ENCODE measurements at places on chromosomes 2 and 18.

DNA sequence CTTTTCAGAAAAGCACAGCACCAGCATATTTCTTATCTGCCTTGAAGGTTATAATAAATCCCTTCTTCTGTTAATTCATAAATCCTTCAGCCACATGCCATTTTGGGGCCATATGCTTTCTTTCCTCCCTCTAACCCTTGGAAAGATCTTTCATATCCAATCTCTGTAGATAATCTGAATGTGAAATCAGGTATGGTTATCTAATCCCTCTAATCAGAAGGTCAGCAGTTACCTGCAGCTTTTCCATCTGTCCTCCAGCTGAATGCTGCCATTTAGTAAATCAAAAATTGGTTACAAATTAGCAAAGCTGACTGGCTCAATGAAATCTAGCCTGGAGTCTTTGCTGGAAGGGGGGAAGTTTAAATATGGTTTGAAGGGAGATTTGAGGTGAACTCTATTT, 230.5 kb downstream of the PIK3C3 start:
- no peak for DNase-seq

GRCh38 chr18:51711298-51711889, 513.9 kb upstream of the MEX3C start:
- no peak for DNase-seq

DNA sequence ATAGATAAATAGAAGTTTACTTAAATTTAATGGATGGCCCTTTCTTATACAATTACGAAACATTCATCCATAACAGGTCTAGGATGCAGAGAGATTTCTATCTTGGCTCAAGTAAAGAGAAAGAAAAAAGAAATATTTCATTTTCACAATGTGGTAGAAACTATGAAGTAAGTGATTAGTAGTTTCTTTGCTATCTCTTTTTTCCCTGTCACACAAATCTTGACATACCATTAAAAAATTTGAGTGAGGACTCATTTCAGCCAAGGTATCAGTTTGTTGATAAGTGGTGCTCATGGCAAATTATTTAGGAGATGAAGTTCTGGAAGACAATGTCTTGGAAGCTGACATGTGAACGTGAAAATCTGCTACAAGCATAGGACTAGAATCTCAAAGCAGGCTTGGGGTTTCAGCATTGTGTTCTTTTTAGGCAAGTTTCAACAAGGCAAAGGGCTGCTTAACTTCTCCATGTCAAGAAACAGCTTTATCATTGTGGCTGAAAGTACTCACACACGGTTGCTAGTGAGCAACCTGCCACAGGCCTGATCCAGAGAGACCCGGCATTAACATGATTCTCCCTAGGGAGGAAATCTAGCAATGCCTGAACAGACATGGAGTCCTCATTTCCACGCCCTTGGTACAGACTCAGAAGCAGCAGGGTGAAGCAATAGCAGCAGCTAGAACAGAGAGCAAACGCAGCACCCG, 414.6 kb downstream of the DLGAP1 start:
- no peak for DNase-seq

DNA sequence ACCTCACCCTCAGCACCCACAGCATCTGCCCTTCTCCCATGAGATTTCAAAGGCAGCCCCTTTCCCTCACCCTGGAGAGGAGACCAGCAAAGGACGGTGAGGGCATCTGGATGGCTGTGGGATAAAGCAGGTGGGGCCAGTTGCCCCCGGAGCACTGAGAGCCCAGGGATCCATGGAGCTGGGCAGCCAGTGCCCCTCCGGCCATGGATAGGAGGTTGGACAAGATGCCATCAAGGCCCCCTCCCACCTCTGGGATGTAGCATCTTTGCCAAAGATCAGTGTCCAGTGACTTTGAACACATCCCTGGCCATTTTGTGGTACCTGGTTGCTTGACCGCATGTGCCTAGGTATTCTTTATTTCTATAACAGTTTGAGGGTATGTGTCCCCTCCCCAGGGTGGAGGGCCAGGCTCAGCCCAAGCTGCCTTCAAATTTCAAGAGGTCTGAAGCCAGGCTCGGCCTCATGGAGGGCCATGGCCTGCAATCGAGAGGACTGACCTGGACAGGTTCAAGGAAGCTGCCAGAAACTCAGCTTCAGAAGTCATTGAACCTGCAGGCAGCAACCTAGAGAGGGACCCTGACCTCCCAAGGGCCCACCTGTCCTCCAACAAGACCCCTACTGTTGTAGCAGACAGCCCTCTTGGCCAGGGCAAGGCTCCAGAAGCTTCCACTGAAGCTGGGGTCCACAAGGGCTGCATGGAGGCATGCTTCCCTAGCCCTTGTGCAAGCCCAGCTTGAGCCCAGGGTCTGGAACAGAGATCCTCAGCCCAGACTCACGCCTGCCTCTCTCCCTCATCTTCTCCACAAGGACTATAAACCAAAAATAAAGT, 55.5 kb upstream of the BIN1 start:
- no peak for DNase-seq

DNA sequence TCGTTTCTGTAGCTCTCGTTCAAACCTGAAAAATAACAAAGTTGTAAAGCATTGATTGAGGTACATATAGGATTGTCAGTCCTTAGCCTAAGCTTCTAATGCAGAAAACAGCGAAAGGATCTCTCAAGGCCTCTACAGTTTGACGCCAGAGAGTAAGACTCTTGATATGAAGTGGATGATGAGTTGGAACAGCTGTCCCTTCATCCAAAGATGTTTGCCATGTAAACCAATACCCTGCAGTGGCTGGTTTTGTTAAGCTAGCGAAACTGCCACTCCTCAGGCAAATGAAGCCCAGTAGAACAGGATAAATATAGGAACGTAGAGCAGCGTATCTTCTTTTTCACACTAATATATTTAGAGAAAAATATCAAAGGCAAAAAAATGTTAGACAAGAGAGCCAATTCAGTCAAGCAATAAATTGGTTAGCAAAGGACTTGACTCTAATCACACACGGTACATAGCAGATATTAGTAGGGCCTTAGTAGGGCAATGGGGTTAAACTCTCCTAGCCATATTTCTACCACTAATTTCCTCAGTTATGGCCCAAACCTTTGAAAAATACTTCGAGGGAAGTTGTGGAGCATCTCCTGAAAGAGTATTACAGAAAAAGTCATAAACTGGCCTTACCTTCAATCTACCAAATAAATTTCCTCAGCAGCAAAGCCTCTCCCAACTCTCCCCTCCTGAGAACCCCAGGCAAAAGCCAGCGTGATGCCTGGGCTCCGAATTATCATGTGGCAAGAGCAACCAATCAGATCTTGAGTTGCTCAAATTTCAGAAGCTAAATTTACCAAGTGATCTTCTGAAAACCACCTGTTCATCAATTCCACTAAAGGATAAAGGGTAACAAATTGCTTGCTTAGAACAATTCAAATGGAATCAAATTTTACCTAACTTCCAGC, at the start of gene NEB:
TSS of gene NEB (minus strand) at position 706 of the 902 bp plus-strand sequence. CDS start 1,320 bp downstream, outside the sequence.
- DNase-seq, result no peak

DNA sequence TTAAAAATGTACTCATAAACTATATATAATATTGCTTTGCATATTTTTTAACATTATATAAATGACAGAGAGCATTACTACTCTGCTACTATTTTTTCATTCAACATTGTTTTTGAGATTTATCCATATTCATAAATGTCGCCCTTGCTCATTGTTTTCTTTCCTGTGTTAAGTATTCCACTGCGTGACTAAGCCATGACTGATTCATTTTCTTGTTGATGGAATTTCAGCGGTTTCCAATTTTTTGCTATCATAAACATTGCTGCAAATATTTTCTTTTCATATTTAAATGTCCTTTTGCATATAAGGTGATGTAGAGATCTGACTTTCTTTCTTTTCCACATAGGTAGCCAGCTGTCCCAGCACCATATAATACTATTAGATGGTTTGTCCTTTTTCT, 57.6 kb downstream of the SFXN5 start:
- no peak for DNase-seq

DNA sequence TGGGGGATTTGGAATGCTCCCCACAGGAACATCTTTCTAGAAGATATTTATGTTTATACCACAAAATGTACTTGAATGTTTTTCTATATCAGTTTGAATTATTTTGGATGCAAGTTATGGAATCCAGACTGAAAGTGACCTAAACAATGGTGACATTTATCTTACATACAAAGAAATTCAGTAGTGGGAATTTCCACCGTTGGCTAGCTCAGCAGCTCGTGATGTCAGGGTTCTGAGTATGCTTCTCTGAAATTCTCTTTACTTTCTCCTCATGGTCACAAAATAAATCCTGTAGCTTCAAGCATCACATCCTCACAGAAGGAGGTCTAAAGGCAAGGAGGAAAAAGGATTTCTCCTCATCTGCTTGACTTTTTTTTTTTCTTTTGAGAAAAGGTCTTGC, 105.3 kb downstream of the AKAIN1 start:
- no peak for DNase-seq

DNA sequence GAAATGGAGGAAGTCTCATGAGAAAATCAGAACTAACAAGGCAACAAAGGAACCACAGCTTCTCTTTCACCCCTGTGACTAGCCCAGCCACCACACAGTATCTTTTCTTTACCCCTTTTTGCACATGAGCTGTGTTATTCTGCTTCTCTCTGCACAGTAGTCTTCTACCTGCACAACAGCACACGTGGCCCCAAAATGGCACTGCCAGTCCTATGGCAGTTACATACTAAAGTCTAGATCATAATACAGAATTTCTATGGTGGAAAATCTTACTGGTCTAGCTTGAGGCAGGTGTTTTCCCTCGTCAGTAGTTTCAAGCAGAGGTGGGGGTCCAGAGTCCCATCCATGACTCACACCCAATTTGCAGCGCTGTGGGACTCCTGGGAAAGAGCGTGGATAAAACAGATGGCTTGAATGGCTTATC, 177.7 kb downstream of the DIS3L2 start:
- DNase-seq, result no peak

GRCh38 chr2:221455214-221455613, 116.9 kb downstream of the EPHA4 start:
- DNase-seq, result no peak

DNA sequence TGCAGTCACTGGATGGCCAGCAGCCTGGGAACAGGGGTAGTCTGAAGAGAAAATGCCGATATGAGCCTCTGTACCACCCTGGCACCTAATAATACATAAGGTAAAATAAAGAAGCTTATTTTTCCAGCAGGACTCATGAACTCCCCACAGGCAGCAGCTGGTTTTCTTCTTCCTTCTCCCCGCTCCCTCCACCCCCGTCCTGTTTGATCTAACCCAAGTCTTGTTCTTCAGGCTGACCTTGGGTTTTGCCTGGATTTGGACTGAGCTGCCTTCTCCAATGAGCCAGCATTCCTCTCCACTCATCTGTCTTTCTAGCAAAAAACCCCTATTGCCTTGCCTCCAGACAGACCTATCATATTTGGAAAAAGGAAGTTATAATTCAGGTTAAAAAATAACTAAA, 111.8 kb downstream of the CELF4 start:
- no peak for DNase-seq

DNA sequence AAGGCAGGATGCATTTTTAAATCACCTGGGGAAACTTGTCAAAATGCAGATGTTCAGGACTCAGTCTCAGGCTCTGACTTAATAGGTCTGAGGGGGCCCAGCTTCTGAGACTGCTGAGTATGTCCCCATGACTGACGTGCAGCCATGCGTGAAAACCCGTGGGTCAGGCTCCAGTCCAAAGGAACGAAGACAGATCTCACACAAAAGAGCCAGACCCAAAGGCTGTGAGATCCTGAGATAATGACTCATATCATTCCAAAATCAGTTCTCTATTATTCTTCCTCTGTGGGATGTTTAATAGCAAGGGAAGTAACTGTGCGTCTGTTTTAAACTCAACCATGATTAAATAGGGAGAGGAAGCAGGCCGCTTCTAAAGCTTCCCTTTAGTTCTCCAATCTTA, 107.4 kb upstream of the ACAA2 start:
- DNase-seq, result no peak

- no peak for DNase-seq
Measured at GRCh38 chr2:235045336-235045972, 93.6 kb downstream of the SH3BP4 start.

- no peak for DNase-seq
Measured at GRCh38 chr2:119425119-119425405, 6.6 kb upstream of the TMEM37 start.

- no peak for DNase-seq
Measured at GRCh38 chr2:177721087-177721486, 328.5 kb downstream of the AGPS start.

- DNase-seq, result no peak
Measured at GRCh38 chr2:66982766-66983165, 414.4 kb upstream of the ETAA1 start.

DNA sequence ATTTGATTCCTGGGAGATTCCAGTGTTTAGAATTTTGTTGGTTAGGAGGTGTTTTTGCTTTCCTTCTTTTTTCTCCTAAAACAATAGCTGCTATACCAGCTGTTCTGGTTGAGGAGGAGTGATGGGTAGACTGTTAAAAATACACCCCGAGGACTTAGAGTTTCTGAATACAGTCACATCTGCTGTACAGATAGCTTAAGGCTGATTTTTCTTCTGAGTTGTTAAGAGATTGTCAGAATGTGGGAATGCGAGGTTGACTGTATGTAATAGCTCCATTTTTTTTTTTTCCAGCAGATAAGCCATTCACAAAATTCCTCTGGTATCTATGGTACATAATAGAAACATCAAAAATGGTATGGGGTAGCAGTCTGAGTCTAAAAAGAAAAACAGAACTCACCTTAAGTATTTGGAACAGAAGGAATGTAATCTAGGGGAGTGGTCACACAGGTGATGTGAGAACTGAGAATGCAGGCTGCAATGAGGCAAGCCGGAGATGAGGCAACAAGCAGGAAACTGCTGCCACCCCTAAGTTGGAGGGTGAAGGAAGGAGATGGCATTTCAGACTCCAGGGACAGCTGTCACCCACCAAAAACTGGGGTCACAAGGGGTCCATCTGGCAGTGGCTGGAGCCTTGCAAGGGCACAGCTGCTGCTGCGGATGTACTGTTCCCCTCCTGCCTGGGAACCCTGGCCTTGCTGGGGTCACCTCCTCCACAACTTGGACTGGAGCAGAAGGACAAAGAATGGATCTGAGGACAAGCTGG, 2.4 kb downstream of the DGKD start:
- no peak for DNase-seq

GRCh38 chr2:197515315-197515738, 539 bp upstream of the MOB4 start:
- no peak for DNase-seq

DNA sequence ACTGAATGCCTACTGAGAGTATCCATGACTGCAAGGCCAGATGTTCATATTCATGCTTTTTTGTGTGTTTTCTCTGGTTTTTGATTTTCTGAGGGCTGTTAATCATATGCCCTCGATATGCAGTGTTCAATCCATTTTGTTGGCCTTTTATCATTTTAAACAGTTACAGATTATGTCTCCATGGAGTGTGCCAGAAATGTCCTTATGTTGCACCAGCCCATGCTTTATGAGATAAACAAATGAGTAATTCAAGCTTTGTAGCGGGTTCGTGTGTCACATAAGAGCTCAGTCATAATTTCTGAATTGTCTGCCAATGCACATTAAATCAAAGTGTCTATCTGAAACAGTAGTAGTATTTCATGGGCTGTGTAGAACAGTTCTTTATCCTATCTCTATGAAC, 583.0 kb downstream of the THSD7B start:
- no peak for DNase-seq

- DNase-seq, result no peak
Measured at GRCh38 chr2:157231476-157231875, 26.0 kb upstream of the GALNT5 start.
